ENCODE measurements at places on chromosomes 5 and 9. TPM values are rescaled to one million over a fixed set of nuclear protein-coding genes. Genes with fewer than 3 reads are reported as not detected.

Gene ARID3C
- 0.74 TPM for total RNA-seq

Gene MRPS2
- 21.4 TPM for total RNA-seq

Gene SPINK7
- not detected for total RNA-seq

Gene CARD6
- total RNA-seq: 24.2 TPM

Gene LHX3
- not detected for total RNA-seq

Gene SPINK9
- not detected for total RNA-seq

Gene TMC1
- total RNA-seq: 0.36 TPM

Gene SPTAN1
- total RNA-seq: 287 TPM

Gene FCN2
- total RNA-seq: not detected

Gene SOX30
- total RNA-seq: not detected

Gene UBAC1
- 13.3 TPM for total RNA-seq

Gene PCDHA4
- 1.1 TPM for total RNA-seq

Gene JAKMIP2
- total RNA-seq: 1.4 TPM

Gene C5orf52
- total RNA-seq: not detected

Gene PLPPR1
- total RNA-seq: not detected

Gene IGFBPL1
- not detected for total RNA-seq

Gene POLE3
- 15.5 TPM for total RNA-seq

Gene SLC23A1
- not detected for total RNA-seq

Gene PTGES
- 30.9 TPM for total RNA-seq

Gene SLCO4C1
- total RNA-seq: 0.09 TPM

Gene TIMD4
- total RNA-seq: not detected

Gene MEF2C
- total RNA-seq: 38.6 TPM

Gene SGCD
- 11.7 TPM for total RNA-seq

Gene SURF6
- total RNA-seq: 13.5 TPM

Gene DMGDH
- total RNA-seq: 7.3 TPM

Gene PDZD2
- under 0.01 TPM for total RNA-seq

Gene HSPA9
- 394 TPM for total RNA-seq

Gene AJM1
- 1.1 TPM for total RNA-seq

Gene ADAMTSL2
- not detected for total RNA-seq

Gene LCN10
- total RNA-seq: not detected

Gene TRIM36
- 0.36 TPM for total RNA-seq

Gene ECSCR
- total RNA-seq: 0.36 TPM

Gene SLC1A3
- total RNA-seq: 3.7 TPM

Gene BTNL8
- total RNA-seq: not detected

Gene PCDHGB4
- total RNA-seq: 17.4 TPM

Gene CCNB1
- 16.4 TPM for total RNA-seq

Gene EGFLAM
- total RNA-seq: 0.08 TPM

Gene GPR151
- total RNA-seq: not detected

Gene ZBTB34
- total RNA-seq: 7.3 TPM

Gene IL7R
- total RNA-seq: 0.90 TPM

Gene URM1
- 46.4 TPM for total RNA-seq

Gene SPATA31A3
- total RNA-seq: not detected

Gene CCDC192
- not detected for total RNA-seq

Gene KIF24
- 0.74 TPM for total RNA-seq

Gene INSL4
- not detected for total RNA-seq

Gene PRELID2
- total RNA-seq: 35.4 TPM

Gene TENT4A
- total RNA-seq: 13.2 TPM

Gene SIL1
- 68.0 TPM for total RNA-seq
